ENCODE measurements at places on chromosomes 2 and 18.

DNA sequence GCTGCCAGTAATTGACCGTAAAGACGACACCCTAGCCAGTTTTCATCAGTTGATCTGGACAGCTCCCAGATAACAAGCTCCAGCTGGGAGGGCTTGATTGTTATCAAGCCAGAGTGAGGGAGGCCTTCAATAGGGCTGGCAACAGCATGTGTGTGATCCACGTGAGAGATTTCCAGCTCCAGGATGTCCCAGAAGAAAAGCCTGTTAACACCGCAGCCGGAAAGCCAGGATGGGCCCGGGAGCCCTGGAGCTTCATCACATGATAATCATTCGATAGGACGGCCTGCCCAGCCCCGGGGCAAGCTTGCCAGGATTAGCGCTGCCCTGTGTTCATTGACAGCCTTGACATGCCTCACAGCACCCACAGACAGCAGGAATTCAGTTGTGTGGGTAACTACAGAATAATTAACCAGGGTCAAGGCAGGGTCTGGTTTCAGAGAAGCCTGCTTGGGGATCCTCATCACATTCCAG, 182.5 kb downstream of the C1D start:
- no peak for DNase-seq

DNA sequence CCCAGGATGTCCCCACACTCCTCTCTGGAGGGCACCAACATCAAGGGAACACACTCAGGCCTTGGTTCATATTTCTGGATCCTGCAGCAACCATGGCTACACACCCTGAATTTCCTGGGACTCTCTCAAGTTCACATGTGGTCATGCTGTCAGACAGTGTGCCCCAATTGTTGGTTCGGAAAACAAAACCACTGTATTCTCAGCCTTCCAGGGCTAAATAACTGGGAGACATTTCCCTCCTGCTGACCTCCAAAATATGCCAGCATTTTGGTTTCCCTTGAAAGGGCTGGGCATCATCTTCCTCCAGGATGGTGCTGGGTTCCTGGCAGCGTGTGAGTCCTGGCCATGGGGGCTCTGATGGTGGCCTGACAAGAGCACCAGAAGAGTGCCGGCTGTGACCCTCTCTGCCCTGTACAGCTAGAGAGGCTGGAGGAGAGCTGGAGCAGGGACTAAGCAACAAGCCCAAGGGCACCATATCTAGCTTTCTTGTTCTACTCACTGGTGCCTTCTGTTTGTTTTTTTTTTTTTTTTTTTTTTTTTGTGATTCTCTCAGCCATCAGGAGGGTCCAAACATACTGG, 37.5 kb upstream of the WIPF1 start:
- no peak for DNase-seq

DNA sequence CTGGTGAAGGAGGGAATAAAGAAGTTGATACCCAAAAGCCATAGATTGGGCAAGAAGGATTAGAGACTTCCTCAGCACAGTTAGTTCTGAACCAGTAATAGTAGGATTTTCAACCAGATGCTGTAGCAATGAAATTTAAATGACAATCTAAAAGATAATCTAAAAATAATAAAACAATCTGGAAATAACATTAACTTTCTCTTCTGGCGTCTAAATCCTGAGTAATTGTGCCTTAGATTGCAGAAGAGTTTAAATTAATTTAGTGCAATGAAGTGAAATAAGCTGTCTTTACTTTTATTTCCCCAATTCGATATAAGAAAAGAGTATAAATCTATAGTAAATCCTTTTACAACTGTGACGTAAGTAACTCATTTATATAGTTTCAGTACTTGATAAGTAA, 186.8 kb upstream of the DOK6 start:
- no peak for DNase-seq

DNA sequence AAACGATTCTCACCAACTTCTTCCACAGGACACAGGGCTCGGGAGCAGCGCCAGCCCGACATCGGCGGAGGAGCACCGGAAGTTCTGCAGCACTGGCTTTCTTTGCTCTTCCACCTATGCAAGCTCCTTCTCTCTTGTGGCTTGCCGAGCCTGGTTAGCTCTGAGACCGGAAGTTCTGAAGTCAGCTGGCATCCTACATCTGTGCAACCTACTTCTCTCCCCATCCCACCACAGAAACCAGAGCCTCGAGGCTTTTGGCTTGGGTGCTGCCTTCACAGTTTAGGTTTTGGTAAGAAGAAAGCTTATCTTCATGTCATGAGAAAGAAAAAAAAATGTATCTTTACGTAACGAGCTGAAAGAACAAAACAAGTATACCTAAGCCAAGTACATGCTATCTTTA, 111.7 kb downstream of the ANKRD44 start:
- DNase-seq, result peak; percentile 75

- no peak for DNase-seq
These were observed 6.5 kb downstream of the NAGK start for GRCh38 chr2:71074893-71075395.

- no peak for DNase-seq
These were observed 82.0 kb downstream of the PMS1 start for GRCh38 chr2:189866296-189866695.

GRCh38 chr2:197891897-197892442, 87.6 kb downstream of the PLCL1 start:
- no peak for DNase-seq

DNA sequence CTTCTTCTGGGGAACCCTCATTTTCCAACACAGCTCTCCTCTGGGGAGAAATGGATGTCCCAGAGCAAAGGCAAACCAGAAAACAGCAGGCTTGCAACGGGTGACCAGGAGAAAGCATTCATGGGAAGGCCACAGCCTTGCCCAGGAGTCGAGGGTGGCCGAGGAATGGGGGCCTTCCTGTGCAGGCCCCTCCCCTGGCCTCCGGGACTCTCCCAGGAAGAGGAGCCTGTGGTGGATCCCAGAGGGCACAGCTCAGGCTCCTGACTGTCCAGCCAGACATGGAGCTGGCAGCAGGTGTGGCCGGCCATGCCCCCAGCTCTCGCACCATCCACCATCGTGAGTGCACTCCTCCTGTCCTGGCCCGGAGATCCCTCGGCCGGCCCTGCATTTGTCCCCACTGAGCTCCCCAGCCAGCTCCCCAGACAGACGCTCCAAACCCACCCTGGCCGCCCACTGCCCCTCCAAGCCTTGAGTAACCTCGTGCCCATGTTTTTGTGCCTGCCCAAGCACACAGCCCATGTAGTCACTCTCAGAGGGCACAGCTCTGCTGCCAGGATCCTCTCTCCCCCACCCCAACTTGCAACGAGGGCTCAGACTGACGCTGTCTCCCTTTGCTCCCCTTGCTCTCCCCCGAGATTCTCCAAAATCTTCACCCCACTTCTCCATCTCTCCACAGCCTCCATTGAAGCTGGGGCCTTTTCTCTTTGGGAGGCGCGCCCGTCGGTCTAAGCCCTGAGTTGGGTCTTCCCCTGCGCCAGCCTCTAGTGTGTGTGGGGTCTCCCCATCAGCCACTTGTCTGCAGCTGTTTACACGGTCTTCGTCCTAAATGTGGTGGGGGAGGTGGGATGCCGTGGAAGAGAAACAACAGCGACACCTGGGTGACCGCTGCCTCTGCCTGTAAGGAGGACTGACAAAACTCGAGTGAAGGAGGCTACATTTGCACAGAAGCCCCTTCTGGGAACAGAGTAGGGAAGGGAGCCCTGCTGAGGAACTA, 9.8 kb downstream of the PRLH start:
- no peak for DNase-seq

DNA sequence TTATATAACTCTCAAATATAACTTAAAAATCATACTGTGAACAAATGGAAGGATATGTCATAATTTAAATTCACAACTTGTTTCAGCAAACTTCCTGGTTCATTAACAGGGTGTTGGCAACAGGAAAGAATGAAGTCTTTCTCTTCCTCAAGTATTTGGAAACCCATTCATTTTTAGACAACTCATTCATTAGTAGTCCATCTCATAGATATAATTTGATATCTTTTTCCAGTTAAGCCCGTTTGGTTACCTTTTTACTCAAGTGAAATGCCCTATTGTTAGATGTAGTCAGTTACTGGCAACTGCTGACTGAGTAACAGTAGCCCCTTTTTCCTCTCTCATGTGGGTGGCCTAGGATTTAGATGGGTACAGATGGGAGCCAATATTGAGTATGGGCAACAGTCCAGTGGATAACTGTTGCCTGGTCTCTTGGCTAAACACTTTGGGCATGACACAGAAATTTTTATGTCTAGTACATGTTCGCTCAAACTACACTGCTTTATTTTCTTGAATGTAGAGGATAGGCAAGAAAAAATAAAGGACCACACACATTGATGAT, 4.6 kb upstream of the UGP2 start:
- DNase-seq, result no peak

DNA sequence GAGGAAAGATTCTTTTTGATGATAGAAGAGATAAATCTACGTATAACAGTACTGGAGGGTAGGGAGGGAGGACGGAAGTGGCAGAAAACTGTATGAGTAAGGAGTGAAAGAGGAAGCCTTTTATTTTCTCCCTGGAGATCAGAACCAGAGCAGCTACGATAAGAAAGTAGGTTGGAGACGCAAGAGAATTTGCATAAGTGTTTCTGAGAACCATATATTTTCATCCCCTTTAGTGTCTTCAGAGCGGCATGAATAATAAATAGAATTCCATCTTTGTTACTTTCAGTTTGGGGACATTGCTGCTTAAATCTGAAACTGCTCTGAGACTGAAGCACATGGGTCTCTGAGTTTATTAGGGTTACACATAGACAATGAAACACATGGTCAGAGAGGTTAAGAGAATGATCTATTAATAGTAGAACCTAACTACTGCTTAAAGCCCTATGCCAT, 230.2 kb upstream of the TNP1 start:
- DNase-seq, result no peak

- no peak for DNase-seq
These were observed 740.4 kb upstream of the CELF4 start for GRCh38 chr18:38305961-38306360.

- DNase-seq, result no peak
These were observed 69.9 kb downstream of the ITGA4 start for GRCh38 chr2:181527058-181527457.

GRCh38 chr2:241194811-241195210, 6.3 kb downstream of the ANO7 start:
- DNase-seq, result no peak

DNA sequence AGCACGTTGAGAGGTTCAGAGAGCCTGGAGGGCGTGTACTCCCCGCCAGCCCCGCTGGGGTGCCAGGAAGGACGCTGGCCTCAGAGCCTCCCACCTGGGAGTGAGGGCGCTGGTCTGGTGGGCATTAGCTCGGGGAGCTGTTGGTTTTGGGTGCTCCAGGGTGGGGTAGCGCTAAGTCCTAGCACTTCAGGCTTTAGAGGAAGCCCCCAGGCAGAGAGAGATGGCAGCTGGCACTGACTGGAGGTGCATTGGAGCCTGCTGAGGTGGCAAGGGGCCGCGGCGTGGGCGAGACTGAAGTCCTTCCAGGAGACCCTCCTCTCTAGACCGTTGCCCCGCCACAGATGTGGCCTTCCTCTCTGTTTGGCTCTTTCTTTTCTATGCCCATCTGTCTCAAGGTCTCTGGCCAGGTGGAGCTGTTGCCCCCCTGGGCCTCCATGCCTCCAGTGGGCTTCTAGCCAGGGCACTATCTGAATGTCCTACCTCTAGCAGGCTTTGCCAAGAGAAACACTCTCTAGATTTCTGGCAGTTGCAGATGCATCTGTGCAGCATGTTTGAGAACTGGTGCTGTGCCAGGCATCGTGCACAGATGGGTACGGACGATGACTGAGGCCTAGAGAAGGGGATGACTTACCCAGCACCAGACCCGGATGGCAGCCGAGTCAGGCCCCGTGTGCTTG, 6.6 kb downstream of the CAPN10 start:
- DNase-seq, result no peak

GRCh38 chr2:201668402-201668910, 25.2 kb upstream of the TMEM237 start:
- DNase-seq, result no peak

- no peak for DNase-seq
These were observed 162.2 kb upstream of the BCL2L11 start for GRCh38 chr2:110958346-110959119.

GRCh38 chr2:156423674-156424282, 12.4 kb upstream of the GPD2 start:
- no peak for DNase-seq

DNA sequence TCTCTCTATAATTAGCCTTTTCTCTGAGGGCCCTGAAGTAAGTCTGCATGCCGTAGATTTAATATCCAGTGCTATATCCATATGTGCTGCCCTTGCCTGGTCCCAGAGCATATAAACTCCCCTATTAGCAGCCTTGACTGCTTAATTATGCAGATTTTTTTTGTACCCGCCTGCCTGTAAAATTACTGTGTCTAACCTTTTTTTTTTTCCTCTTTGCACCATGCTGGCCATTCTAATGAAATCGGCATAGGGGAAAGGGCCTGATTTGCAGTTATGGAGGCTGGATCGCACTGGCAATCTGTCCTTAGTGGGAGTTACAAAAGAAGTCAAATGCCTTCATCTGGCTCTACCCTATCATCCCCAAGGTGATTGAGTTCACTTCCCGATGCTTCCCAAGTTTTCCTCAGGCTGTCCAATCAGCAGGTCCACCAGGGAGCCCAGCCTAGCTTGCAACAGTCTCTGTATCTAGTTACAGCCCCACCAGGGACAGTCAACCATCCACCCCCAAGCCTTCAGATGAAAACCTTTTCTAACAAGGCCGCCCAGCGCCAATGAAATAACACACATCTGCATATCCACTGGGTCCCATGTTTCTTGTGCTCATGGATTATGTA, 239.0 kb downstream of the ZNF521 start:
- no peak for DNase-seq

GRCh38 chr2:196230061-196230854, 58.9 kb upstream of the STK17B start:
- DNase-seq, result no peak

GRCh38 chr18:50638016-50638883, 78.4 kb downstream of the MAPK4 start:
- no peak for DNase-seq

- no peak for DNase-seq
These were observed 933 bp upstream of the ADNP2 start for GRCh38 chr18:80108121-80108536.

DNA sequence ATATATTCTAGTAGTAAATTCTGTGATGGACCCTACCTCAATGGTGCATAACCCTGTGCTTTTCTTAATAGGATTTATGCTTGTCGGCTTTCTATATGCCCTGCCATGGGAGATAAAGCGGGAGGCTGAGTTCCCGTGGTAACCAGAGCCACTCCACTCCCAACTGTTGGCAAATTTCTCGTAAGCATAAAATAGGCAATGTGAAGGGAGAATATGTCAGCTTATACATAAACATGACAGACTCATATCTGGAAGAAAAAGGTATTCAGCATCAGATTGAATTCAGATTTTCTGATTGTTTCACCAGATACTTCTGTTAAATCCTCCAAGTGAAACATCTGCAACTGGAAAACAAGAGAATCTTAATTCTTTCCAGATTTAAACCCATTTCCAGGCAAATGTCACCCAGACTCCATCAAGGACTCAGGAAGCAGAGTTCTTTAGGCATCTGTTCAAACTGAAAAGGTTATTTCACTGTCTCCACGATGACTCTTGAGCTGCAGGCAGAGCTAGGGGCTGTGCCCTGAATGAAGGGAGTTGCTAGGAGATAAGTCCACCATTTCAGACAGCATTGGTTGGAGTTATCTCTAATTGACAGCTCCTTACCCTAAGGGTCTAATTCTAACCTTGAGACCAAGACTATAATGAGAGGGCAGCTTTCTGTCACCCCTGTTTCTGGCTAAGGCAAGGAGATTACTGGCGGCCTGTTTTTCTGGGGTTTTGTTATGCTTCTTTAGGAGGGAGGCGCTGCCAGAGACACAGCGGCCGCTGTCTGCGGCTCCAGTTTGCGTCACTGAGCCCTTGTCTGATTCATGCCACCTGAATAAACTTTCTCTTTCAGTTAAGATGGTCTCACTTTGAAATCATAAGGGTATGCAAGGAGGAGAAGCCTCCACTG, 381.3 kb downstream of the SOX11 start:
- no peak for DNase-seq

All from activated CD4-positive, alpha-beta T cell treated with anti-CD3 and anti-CD28 coated beads for 24 hours (primary cell).